AG10803 (cell line): ENCODE measurements at places on chromosomes 3 and 15.
A peak's percentile ranks its signal among the peaks of the same experiment; 100 is the strongest.

DNA sequence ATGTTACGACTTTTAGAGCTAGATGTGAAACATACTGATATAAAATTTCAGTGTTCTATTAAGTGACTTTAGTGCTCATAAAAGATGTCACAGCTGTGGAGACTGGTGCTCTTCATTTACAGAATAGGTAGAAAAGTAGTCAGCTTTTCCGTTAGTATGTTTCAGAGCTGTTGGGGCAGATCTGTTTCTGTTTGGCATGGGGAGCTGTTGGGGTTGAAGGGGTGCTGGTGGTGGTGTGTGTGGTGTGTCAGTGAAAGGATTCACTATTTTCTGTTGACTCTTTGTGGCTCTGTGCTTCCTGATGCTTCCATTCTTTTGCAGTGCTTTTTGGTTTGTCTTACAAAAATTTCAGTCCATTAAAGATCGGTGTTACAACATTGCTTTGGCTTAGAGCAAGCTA lies 3.2 kb downstream of the UBE2E2 start:
- no peak for DNase-seq

DNA sequence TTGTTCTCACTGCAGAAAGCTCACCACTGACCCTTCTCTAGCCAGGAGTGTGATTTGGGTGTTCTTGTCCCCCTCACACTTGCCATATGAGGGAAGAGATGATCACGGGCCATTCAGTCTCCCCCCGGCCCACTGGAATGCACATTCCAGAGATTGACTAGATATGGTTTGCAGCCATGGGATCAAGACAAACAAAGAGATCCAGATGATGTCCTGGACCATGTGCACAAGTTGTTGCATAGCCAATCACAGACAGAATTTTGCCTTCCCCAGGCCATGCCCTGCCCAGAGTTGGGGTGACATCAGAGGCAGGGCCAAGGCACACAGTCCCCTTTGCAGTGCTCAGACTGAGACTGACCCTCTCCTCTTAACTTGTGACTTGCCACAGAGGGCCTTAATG lies 14.8 kb downstream of the MUC13 start:
- DNase-seq, result peak; percentile 66

GRCh38 chr3:175940881-175941280 lies 1081.7 kb downstream of the NAALADL2 start:
- no peak for DNase-seq

GRCh38 chr3:122553171-122553570 lies 10.9 kb downstream of the PARP9 start:
- no peak for DNase-seq

- DNase-seq, result no peak
Observed at GRCh38 chr15:36364377-36364776, 215.0 kb upstream of the CDIN1 start.

GRCh38 chr15:50219820-50220219 lies 37.8 kb downstream of the SLC27A2 start:
- DNase-seq, result no peak

GRCh38 chr3:196792771-196793170 lies 53.1 kb downstream of the PAK2 start:
- DNase-seq, result peak; percentile 16

GRCh38 chr3:51559411-51559888 lies 20.9 kb downstream of the RAD54L2 start:
- DNase-seq, result peak; percentile 74

DNA sequence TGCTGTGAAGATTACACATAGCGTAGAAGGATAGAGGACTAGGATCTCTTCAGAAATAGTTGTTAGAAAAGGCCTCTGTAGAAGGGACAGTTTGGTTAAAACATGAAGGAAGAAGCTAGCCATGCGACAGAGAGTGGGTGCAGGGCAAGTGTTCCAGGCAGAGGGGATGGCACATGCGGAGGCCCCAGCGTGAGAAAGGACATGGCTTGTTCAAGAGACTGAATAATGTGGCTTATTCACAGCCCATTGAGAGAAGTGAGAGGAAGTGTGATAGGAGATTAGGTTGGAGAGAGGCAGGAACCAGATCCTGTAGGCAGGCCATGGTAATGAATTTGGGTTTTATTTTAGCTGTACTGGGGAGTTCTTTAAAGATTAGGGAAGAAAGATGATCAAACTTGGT lies 56.4 kb downstream of the NEO1 start:
- no peak for DNase-seq

- no peak for DNase-seq
Observed at GRCh38 chr3:81336470-81336869, 425.0 kb downstream of the GBE1 start.

- DNase-seq, result peak; percentile 65
Observed at GRCh38 chr3:194573680-194574437, 59.4 kb downstream of the TMEM44 start.

GRCh38 chr3:113287111-113287802 lies 75.9 kb downstream of the BOC start:
- peak; percentile 70 for DNase-seq

DNA sequence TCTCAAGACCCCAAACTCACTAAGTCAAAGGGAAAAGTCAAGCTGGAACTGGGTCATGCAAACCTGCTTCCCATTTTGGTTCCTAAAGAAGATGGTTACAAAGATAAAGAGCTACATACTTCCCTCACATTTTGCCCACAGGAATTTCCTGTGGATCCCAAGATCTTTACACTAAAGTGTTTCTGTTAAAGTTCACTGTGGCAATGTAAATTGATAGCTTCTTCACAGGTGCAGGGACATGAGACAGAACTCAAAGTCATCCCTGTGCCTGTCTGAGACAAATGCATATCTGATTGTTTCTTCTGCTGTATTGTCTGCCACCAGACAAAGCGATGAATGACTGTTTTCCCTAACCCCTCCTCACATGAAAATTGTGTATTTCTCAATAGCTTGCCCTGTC lies 567.8 kb downstream of the ZIC1 start:
- DNase-seq, result no peak

DNA sequence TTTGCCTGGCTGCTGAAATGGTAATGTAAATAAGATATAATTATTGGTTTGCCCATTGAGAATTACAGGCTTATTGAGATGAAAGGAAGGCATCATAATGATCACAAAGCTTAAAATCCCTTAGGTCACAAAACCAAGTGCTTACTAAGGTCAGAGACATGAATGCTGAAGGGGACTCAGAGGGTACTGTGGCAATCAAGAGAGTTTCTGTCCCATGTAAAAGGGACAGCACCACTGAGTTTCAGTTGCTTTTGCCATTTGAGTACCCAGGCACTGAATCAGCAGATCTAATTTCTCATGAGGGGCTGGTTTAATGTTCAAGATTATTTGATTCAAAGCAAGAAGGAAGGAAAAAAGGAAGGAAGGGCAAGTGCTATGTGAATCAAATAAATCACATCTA lies 127.0 kb downstream of the PLOD2 start:
- no peak for DNase-seq

GRCh38 chr3:38008971-38009580 lies 18.5 kb downstream of the VILL start:
- no peak for DNase-seq

DNA sequence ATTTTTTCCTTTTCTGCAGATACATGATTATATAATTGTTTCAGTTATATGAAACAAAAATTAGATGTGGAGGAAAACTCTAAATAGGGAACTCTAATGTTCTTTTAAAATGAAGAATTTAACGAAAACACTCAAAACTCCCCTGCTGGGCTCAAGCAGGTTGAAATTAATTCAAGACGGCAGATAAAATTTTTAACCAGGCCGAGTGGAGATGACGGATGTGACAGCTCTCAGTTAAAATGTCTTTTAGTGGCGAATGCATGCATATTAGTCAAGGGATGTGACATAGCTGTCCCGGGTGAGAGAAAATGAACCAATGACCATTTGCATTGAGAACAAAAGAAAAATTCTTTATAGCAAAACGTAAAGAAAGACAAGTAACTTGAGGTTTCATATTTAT lies 110.1 kb downstream of the ROBO2 start:
- DNase-seq, result no peak

GRCh38 chr3:43328653-43329052 lies 42.3 kb downstream of the SNRK start:
- DNase-seq, result no peak

- peak; percentile 98 for DNase-seq
Observed at GRCh38 chr15:39135989-39136388, 444.9 kb upstream of the THBS1 start.

GRCh38 chr3:52039846-52040245 lies 16.5 kb downstream of the DUSP7 start:
- no peak for DNase-seq
